ENCODE measurements at places on chromosomes 16 and 17. TPM values are rescaled to one million over a fixed set of nuclear protein-coding genes. Genes with fewer than 3 reads are reported as not detected.

DNA sequence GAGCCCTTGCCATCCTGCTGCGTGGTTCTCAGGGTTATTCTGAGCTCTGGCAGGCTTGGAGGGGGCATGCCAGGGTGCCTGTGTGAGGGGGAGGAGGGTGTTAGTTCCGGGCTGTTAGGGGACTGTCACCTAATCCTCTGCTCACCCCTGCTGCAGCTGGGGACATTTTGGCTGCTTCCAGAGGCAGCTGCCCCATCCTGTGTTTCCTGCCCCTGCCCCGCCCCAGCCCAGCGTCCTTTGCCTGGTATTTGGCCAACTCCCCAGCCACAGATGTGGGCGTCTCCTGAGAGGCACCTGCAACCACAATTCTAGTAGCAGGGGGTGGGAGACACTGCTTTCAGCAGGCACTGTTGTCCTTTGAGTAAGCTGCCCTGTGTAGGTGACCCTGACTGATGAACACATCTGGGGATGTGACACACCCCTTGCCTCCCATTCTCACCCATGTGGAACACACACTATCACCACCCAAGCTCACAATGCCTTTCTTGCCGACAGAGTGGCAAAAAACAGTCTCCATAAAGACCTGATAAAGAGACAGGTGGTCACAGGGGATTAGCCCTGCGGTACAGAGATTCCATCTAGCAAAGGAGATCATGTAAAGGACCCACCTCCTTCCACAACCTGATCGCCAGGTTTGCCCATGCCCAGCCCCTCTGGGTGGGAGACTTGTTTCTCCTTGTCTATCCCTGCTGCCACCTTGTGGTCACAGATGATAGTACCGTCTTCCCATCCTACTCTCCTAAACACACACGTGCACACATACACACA, at the start of gene CHRNE:
TSS of gene CHRNE (minus strand) at position 48 of the 768 bp plus-strand sequence. CDS start at position 13, 35 bp downstream.
- DNase-seq, result no peak

Gene SUZ12
- total RNA-seq, result 20.1 TPM

- DNase-seq, result peak; percentile 78
These were observed 14.9 kb downstream of the SPATA32 start for GRCh38 chr17:45246861-45247428.

DNA sequence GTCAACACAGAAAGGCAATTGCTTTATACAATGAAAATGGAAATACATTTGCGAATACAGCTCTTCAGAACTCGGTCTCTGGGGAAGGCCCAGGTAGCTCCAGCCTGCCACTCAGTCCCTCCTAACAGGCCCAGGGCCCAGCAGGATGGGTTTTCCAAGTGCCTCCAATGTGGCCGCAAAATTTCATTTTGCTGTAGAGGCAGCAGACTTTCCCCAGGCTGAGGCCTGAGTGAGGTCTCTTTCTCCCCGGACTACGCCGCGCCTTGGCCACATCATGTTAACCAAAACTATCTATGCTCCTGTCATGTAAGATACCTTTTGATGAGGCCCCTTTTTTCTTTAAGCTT, 606.0 kb upstream of the SALL1 start:
- no peak for DNase-seq

DNA sequence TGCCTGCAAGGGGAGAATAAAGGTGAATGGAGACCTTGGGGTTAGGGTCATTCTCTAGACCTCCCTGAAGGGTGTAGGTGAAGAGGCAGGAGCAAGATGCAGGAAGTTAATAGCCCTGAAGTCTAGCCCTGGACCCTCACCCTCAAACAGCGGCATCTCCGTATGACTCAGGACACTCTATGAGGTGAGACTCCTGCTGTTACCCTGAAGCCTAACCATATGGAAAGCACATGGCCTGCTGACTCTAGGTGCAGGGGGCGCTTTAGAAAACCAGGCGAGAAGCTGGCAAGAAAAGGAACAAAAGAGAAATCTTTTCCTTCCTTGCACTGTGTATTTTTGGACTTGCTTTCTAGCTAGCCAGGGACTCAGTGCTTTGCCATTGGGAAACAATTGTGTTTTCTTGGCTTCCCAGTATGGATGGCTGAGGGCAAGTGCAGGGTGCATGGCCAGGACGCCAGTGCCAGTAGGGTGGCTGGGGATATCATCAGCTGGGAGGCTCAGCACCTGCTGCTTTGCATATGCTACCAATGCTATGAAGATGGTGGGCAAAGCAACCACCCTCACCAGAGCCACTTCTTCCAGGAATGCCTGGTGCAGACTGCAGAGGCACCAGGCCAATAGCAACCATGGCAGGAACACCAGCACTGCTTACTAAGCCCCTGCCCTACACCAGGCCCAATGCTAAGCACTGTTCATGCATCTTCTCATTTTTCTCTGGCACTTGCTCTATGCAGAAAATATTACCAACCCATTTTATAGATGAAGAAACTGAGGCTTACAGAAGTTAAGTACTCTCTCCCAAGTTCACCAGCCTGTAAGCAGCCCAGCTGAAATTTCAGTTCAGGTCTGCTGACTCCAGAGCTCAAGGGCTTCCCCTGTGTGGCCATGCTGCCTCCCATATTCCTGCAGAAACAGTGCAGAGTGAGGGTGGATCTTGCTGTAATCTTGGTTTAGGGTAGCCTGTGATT, 425.1 kb downstream of the SLC39A11 start:
- DNase-seq, result no peak

- no peak for DNase-seq
These were observed 103.5 kb downstream of the STX8 start for GRCh38 chr17:9472094-9472493.

DNA sequence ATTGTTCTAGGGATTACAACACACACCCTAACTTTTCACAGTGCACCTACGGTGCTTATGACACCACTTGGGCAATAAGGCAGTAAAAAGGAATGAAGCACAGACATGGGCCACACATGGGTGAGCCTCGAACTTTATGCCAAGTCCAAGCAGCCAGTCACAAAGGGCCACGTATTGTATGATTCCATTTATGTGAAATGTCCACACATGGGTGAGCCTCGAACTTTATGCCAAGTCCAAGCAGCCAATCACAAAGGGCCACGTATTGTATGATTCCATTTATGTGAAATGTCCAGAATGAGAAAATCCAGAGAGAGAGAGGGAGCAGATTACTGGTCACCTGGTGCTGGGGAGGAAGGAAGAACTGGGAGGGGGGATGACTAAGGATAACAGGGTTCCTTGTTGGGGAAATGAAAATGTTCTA, 22.2 kb downstream of the RMI2 start:
- no peak for DNase-seq

Gene NF1
- total RNA-seq, result 74.5 TPM

Gene SEC14L5
- 0.29 TPM for total RNA-seq

DNA sequence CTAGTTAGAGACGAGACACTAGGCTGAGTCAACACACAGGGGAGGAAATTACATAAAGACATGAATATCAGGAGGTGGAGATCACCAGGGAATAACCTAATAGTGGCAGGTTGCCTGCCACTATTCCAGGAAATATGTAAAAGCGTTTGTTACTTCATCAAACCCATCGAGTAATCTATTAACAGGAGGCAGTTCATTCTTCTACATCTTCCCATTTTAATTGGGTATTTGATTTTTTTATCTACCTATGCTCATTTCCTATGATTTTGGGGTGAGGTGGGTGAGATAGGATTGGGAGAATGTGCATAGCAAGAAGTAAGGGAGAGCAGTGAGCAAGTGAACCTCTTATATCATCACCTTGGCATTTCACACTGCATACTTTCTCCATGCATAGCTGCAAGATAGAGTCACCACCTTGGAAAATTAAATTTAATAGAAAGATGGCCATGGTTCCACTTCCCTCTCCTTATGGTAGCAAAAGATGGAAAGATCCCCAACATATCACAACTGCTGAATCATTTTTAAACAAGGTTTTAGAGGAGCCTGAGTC, 312.2 kb downstream of the TMEM114 start:
- no peak for DNase-seq

Gene CSNK1D
- 130 TPM for total RNA-seq

DNA sequence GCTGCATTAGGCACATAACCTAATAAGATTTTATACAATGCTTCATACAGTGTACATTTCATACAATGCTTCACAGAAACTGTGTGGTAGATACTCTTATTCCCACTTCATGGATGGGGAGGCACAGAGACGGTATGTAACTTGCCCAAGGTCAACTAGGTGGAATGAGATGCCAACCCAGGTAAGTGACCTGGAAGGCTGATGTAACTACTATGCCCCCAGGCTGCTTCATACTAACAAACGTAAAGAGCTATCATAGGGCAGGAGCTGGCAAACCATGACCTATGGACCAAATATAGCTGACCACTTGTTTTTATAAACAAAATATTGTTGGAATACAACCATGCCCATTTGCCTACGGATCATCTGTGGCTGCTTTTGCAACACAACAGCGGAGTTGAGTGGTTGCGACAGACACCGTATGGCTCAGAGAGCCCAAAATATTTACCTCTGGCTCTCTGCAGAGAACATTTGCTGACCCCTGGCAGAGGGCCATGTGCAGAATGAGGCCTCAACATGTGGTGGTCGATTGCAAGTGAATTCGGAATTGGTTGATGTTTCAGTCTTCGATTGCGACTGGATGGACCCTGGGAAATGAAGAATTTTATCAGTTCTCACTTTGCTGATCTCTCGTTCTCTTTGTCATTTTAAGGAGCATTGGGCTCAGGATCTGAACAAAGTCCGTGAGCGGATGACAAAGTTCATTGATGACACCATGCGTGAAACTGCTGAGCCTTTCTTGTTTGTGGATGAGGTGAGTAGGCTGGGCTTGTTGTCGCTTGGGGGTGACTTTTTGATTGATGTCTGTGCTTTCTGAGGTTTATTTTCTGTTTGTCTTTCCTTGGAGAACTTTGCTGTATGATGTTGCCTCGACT, 109.7 kb downstream of the PLCG2 start:
- DNase-seq, result no peak

Gene KRTAP4-9
- total RNA-seq, result not detected

DNA sequence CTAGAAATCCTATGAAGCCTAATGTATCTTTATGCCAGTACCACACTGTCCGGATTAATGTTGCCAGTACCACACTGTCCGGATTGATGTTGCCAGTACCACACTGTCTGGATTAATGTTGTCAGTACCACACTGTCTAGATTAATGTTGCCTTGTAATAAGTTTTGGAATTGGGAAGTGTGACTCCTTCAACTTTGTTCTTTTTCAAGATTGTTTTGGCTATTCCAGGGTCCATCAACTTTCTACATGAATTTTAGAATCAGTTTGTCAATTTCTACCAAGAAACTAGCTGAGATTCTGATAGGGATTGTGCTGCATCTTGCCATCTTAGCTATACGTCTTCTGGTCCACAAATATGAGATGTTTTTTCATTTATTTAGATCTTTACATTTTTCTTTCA, 68.7 kb downstream of the TBX4 start:
- no peak for DNase-seq

Gene WNT3
- total RNA-seq, result 0.39 TPM

Gene KRT31
- total RNA-seq, result not detected

DNA sequence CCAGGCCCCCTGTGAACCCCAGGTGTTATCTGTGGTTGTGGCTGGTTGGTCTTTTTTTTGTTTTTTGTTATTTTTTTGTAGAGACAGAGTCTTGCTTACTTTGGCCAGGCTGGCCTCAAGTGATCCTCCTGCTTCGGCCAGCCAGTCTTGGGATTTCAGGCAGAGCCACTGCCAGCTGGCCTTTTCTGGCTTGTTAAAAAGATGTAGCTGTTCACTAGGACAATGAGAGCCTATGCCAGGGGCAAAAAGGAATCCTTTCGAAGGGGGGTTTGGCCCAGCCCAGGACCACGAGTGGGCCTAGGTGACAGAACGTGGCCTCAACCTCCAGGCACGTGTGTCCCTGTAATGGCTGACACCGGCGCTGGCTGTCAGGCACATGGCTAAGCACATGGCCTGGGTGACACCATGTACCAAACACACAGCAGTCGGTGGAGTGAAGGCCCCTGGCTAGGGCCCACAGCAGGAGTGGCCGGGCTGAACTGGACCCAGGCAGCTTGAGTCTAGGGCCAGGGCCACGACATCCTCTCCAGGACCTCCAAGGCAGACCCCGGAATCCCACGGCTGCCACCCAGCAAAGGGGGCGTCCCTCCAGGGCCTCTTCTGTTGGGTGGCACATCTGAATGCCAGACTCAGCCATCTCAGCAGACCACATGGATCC, 6.9 kb upstream of the SLC38A8 start:
- no peak for DNase-seq

DNA sequence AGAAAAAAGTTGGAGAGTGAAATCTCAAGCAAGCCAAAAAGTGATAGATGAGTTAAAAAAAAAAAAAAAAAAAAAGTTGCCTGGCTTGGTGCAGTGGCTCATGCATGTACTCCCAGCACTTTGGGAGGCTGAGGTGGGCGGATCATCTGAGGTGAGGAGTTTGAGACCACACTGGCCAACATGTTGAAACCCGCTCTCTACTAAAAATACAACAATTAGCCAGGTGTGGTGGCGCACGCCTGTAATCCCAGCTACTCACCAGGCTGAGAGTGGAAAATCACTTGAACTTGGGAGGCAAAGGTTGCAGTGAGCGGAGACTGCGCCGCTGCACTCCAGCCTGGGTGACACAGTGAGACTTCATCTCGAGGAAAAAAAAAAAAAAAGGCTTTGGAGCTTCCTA, 668.8 kb downstream of the WWOX start:
- no peak for DNase-seq

GRCh38 chr16:71210-71539, 1.3 kb downstream of the RHBDF1 start:
- no peak for DNase-seq

- DNase-seq, result no peak
These were observed 1.4 kb downstream of the RAB26 start for GRCh38 chr16:2149630-2150417.

- DNase-seq, result no peak
These were observed 665.9 kb upstream of the SALL1 start for GRCh38 chr16:51816929-51817328.

DNA sequence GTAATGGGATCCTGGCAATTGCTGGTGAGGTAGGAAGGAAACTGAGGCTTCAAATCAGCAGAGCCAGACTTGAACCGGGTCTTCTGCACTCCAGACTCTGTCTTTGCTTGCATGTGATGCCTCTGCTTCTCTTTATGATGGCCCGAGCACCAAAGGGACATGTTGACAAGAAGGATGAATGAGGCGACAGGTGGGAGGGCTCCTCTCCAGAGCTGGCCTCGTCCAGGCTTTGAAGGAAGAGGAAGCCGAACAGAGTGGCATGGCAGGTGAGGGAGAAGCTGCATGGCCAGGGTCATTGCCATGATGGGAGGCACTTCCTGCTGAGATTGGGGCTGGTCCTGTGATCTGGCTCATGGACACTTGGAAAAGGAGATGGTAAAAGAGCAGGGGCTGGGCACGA, 40.8 kb downstream of the AKAP1 start:
- DNase-seq, result no peak

DNA sequence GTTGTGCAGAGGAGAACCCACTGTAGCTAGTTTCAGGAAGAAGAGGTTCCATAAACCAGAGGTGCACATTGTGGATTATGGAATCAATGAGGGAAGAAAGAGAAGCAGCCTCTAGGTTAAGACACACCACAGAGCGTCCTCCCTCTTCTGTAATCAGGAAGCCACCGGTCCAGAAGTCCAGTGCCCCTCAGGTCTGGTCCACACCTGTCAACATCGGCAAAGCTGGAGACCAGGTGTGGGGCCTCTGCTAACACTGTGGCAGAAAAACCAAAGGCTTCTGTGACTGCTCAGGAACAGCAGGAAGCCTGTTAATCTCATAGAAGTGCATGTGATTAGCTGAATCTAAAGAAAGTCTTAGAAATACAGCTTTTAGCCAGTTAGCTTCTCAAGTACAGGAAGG, 23.3 kb downstream of the LIMD2 start:
- no peak for DNase-seq

Gene CES3
- 1.0 TPM for total RNA-seq

Gene SLC52A1
- total RNA-seq, result not detected

GRCh38 chr17:73043686-73044581, 48.6 kb downstream of the SLC39A11 start:
- DNase-seq, result no peak

Gene KRT222
- total RNA-seq, result 1.9 TPM

GRCh38 chr17:9363440-9364350, 211.9 kb downstream of the STX8 start:
- no peak for DNase-seq

All from aorta (tissue), 5 donors.